SK-N-DZ (cell line): ENCODE measurements at places on chromosomes 1 and 21.
A peak's percentile ranks its signal among the peaks of the same experiment; 100 is the strongest.

- DNase-seq, result no peak
These were observed 19.0 kb downstream of the MRPS6 start for GRCh38 chr21:34092262-34092921.

- no peak for DNase-seq
These were observed 186.0 kb upstream of the PTGFR start for GRCh38 chr1:78304761-78305160.

GRCh38 chr21:38986406-38986805, 180.7 kb downstream of the ETS2 start:
- DNase-seq, result no peak

- DNase-seq, result no peak
These were observed 53.7 kb downstream of the PLEKHA6 start for GRCh38 chr1:204306076-204306475.

DNA sequence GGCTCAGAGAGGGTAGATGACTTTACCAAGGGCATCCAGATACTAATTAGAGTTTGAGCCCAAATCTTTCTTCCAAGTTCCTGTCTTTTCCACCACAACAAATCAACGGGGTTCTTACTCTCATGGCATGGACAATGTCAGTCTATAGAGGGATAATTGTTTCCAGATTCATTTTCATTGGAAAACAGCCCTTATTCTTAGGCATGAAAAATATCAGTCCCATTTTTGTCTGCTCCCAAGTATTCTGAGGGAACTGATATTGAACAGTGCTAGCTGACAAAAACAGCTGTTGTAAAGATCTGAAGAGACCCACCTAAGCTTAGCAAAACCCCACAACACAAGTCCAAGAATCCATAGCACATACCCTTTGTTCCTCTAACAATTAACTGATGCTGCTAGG, 349.1 kb upstream of the BEND5 start:
- DNase-seq, result peak; percentile 20

DNA sequence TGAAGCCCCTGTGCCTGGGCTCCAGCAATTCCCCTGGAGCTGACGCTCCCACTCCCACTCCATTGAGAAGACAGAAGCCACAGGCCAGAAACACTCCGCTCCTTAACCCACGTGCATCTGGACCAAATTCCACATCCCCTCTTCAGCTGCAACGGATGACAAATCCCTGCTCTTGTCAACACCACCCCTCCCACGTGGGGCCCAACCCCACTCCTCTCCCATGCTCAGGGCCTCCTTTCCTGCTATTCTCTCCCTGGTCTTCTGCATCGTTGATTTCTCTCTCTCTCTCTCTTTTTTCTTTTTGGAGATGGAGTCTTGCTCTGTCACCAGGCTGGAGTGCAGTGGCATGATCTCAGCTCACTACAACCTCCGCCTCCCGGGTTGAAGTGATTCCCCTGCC, 18.3 kb downstream of the CA6 start:
- no peak for DNase-seq

GRCh38 chr1:172276120-172276818, 144.2 kb upstream of the C1orf105 start:
- no peak for DNase-seq

DNA sequence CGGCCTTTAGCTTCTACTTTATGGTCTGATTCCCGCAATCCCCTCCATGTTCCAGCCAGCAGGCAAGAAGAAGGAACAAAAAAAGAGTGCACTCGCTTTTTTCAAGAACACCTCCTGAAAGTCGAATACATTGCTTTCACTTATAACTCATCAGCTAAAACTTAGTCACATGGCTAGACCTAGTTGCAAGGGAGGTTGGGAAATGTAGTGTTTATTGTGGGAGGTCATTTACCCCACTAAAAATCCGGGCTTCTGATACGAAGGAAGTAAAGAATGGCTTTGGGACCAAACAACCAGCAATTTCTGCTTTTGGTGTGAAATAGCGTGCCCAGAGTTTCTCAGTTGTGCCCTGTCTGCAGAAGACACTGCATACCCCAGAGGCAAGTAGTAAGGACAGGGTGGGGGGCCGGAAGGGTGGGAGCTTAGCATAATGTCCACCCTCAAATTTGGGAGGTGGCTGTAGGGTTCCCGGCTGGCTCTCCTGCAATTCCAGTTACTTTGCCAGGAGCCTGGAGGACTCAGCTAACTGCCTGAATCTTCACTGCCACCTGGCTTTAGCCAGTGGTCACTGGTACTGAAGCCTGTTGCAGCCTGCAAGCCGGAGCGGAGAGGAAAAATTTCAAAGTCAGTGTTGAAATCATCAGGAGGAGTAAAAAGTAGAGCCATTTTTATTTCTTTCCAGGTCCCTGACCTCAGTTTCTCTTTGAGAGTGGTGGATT, 57.7 kb upstream of the F3 start:
- DNase-seq, result no peak

GRCh38 chr1:155110826-155111225, 16.9 kb upstream of the EFNA1 start:
- no peak for DNase-seq

- no peak for DNase-seq
These were observed 378.4 kb upstream of the RUNX1 start for GRCh38 chr21:35427320-35428000.

DNA sequence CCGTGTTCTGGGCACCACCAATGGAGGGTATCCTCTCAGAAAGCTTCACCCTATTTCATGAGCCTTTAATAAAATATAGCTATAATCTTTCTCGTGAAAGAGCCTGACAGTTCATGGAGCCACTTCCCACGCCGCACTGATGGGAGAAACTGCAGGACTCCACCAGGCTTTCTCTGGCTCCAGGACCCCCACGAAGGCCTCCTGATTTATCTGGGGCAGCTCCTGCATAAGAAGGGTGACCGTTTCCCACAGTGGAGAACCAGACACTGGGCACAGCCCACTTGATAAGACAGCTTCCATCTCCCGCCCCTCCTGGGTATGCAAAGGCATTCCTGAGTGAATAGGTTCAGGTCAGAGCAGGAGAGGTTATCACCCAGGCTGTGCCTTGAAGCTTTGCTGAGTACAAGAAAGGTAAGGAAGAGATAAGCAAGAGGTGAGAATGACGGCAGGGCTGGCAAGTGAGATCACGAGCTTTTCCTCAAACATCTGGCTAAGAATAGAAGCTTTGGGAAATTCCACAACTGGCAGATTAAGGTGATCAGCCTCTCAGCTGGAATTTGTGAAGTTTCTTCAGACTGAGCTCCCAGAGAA, 499.8 kb downstream of the KIF26B start:
- no peak for DNase-seq

DNA sequence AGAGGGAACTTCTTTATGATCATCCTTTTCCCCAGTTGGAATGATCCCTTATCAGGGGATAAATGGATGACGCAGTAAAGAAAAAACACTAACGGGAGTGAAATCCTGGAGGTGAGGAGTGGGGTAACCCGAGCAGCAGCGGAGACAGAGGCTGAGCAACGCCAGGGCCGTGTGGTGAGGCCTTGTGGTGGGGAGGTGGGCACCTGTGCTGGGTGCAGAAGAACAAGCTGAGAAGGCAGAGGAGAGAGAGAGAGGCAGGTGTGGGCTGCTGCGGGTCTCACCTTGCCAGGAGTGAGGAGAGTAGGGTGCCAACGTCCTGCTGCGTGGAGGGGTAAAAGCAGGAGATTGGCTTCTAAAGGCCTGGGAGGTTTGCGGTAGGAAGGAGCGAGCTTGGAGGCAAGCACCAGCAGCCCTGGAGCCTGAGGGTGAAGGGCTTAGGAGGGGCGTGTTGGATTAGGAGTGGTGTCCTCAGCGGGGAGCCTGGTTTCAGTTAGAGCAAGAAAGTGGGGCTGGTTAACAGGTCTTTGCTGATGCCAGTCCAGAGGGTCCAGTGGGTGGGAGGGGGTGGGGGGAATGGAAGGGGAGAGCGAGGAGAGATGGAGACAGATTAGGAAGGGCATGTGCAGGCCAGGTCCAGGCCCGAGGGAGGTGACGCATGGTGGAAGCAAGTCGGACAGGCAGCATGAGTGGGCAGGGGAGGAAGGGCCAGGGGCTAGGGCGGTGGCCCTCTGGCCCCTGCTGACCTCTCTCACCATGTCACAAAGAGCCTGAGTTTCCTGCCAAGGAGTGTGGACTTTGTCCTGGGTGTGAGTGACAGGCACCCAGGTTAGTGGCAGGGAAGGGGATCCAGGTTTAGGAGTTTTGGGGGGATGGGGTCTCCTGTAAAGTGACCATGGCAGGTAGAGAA, 36.7 kb upstream of the LHX4 start:
- no peak for DNase-seq

GRCh38 chr1:1116701-1117468, 996 bp upstream of the C1orf159 start:
- DNase-seq, result no peak

- no peak for DNase-seq
These were observed 97.8 kb downstream of the DUSP10 start for GRCh38 chr1:221644145-221644448.

GRCh38 chr1:157194731-157195520, 56.7 kb upstream of the ETV3 start:
- DNase-seq, result no peak

- DNase-seq, result no peak
These were observed 14.8 kb upstream of the KCNE2 start for GRCh38 chr21:34348890-34349519.

DNA sequence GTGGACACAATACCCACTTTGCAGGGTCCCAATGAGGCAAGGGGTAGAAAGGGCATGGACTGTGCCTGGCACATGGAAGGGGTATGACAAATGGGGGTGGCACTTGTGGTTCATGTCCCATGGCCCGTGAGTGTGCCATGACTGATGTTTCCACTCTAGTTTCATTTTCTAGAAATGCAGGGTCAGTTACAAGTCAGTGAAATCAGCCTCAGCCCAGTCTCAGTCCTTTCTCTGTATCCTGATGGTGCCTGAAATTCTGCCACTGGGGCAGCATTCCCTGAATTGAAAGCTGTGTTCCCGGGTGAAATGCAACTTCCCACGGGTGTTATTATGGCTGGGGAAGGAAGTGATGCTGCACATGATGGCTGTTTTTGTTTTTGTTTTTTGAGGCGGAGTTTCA, 110.8 kb upstream of the ZBTB40 start:
- no peak for DNase-seq

DNA sequence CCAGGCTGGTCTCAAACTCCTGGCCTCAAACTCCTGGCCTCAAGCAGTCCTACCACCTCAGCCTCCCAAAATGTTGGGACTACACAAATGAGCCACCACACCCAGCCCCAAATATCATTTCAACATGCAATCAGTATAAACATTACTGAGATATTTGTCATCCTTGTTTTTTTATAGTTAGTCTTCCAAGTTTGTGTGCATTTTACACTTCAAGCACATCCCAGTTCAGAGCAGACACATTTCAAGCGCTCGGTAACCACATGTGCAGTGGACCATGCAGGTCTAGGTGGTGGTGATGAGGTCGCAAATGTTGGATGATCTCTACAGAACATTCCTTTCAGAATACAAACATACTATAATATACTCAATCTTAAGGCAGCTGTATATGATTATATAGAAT, 23.8 kb upstream of the APP start:
- DNase-seq, result no peak
